ENCODE measurements at places on chromosomes 6 and 20.

GRCh38 chr6:87075168-87075567 lies 19.7 kb downstream of the CGA start:
- no peak for DNase-seq

GRCh38 chr6:54244430-54244829 lies 63.8 kb upstream of the TINAG start:
- peak; percentile 64 for DNase-seq

GRCh38 chr6:146887447-146888077 lies 288.8 kb downstream of the ADGB start:
- no peak for DNase-seq

DNA sequence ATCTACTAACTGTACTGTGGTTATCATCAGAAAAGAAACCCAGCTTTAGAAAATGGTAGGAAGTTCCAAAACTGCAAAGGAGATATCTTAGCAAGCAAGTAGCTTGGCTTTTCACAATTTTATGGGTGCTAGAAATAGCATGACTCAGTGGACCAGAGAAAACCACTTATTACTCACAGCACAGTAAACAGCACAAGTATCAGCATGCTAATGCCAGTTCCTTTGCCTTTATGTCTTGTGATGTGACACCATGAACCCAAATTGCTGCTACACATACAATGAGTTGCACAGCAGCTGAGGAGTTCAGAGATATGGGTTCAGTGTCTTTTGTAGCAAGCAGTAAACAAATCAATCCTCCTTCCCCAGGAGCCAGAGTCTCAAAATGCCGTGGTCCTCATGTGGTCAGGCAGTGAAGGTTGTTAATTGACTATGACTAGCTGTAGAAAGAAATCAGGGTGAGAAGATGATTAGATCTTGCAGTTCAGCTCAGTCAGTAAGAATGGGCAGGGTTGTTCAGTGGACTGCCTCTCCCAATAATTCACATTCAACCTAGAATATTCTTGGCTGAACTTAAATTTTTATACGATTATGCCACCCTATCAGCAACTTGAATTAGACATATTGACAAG lies 73.3 kb downstream of the OPRM1 start:
- no peak for DNase-seq

DNA sequence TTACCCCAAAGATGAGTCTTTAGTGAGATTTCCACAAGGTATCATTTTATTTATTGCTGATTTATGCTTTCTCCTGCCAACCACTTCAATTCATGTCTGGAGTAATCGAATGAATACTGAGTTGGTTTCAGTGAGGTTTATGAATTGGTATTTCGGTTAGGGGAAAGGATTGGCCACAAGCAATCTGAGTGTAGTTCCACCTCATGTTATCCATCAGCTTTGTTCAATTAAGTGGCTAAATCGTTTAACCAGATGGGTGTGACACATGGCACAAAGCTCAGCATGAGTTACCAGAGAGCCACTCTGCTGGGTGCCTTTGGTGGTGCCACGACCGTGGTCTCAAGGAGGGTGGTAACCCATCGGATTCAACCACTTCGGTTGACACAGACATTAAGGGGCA lies 148.2 kb downstream of the FNDC1 start:
- no peak for DNase-seq

- DNase-seq, result no peak
Measured at GRCh38 chr6:14004258-14004657, 79.5 kb downstream of the RNF182 start.
